ENCODE measurements at places on chromosomes 1 and 21.

DNA sequence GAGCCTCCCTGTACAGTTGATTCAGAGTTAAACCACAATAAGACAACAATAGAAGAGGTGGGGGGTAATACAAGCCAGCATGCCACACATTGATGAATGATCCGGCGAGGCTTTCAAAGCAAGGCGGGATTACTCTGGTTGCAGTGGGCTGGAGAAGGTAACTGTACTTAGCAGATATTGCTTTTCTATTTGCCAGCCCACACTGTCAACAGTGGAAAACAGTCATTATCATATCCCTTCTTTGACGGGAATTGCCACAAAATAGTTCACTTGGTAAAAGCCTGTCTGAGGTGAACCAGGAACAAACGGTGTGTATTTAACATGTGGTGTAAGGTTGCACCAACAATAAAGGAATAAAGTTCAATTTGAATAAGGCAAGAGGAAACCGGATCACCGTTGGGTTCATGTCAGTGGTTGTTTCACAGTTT lies 5.8 kb upstream of the KCNJ15 start:
- DNase-seq: peak; percentile 82

GRCh38 chr1:233060461-233060994 lies 110.1 kb downstream of the NTPCR start:
- DNase-seq: no peak

GRCh38 chr1:197213193-197213592 lies 54.9 kb upstream of the CRB1 start:
- no peak for DNase-seq

- DNase-seq: peak; percentile 46
Observed at GRCh38 chr1:197521118-197521739, 253.2 kb downstream of the CRB1 start.

GRCh38 chr1:23664837-23665795 lies 26.5 kb upstream of the RPL11 start:
- DNase-seq: peak; percentile 17

- DNase-seq: peak; percentile 74
Observed at GRCh38 chr1:210294999-210295745, 33.5 kb upstream of the HHAT start.

DNA sequence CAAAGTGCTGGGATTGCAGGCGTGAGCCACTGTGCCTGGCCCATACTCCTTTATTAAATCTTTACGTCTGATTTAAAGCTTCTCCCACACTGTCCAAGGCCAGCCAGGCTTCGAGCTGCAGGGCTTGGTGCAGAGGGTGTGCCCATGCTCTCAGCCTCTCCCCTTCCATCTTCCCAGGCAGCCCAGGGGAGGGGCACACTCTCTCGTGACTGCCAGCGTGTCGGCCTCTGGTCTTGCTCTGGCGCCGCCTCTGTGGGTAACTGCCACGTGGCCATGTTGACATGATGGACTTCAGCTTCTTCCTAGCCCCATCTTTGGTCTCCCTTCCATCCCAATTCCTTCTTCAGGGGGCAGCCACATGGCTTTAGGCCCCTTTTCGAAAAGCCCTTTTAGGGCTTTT lies 4.7 kb downstream of the GPR137B start:
- DNase-seq: no peak

DNA sequence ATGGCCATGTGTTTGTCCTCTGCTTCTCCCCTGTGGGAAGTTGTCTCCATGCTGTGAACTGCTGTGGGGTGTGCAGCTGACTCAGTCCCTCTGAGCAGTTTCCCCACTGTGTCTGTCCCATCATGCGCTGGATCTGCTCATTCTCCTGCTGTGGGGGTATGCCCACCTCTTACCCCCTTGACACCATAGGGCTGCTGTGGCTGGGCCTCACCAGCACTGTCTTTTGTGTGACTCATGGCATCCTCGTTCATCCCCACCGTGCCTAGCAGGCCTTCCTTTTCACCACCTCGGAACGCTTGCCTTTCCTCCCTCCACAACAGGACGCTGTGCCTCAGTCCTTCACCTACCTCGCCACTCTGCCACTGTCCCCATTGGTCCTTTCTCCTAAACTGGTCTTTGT lies 27.3 kb downstream of the VANGL2 start:
- peak; percentile 61 for DNase-seq

DNA sequence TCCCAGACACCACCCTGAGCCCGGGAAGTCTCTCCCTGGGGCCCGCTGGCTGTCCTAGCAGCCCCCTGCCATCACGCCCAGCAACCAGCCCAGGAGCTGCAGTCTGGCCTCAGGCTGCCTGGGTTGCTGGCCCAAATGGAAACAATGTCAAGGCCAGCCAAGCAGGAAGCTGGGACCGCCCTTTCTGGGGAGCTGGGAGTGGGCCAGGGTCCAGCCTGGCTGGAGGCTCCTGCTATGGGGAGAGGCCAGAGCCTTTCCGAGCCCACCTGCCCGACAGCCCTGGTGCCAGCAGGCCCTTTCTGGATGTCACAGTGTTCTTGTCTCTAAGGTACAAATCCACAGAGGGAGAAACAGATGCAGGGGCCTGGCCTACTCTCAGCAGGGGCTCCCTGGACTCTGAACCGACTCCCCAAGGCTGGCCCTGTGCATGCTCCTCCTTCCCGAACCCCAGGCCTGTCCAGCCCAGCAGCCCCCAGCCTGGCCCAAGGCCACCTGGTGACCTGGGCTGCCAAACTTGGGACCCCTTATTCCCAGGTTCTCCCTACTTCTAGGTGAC lies 1.2 kb upstream of the MMEL1 start:
- DNase-seq: no peak
